ENCODE measurements at places on chromosomes 4 and X. TPM values are rescaled to one million over a fixed set of nuclear protein-coding genes. Genes with fewer than 3 reads are reported as not detected.

Gene IGBP1
- polyA plus RNA-seq = 56.5 TPM

GRCh38 chr4:27272217-27272616 is 411.6 kb downstream of the STIM2 start:
- no peak overlapping the region for H3K4me3 ChIP-seq
- no peaks in the 10 kb centered on the region for H3K4me1 ChIP-seq
- DNase-seq = no peak
- H3K27me3 ChIP-seq = no peaks in the 10 kb centered on the region
- no peak overlapping the region for H3K27ac ChIP-seq

DNA sequence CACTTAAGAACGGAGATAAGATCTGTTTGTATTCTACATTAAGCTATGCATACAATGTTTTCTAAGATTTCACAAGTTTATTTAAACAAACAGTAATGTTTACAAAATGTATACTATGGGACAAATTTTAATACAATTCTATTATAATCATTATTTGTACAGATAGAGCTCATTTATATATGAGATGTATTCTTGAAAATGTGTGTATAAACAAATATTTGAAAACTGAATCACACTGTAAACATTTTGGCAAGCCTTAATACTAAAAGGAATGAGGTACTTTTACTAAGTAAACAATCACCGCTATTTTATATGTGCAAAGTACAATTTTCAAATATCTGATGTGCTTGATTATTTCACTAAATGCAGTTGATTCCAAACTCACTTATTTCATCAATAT is 119.2 kb upstream of the MAB21L2 start:
- H3K27me3 ChIP-seq = no peaks in the 10 kb centered on the region
- H3K36me3 ChIP-seq = peaks cover 6% of the 10 kb centered on the region
- H3K4me1 ChIP-seq = no peaks in the 10 kb centered on the region
- no peak for DNase-seq
- H3K27ac ChIP-seq = no peak overlapping the region

GRCh38 chr4:99504804-99505502 is 5.9 kb upstream of the C4orf17 start:
- no peaks in the 10 kb centered on the region for H3K4me1 ChIP-seq
- DNase-seq = no peak
- no peaks in the 10 kb centered on the region for H3K36me3 ChIP-seq
- no peak overlapping the region for H3K27ac ChIP-seq
- no peak overlapping the region for H3K4me3 ChIP-seq

Gene HNRNPD
- 100 TPM for polyA plus RNA-seq

DNA sequence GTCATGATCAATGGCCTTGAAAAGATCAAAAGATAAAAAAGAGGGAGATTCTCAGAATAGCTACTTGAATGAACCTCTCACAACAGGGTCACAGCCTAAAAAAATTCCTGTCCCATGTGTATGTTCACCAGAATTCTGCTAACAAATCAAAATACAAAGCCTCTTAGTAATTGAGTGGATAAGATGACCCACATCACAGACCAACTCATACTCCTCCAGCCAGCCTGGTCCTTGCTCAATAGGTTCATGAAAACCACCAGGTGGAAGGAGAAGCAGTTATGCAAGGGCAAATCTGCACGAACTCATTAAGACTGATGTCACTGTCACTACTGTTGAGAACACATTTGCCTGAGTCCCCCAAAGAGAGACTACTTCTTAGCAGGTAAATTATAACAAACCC is 21.5 kb downstream of the WDFY3 start:
- H3K27ac ChIP-seq = no peak overlapping the region
- DNase-seq = no peak
- H3K4me1 ChIP-seq = peaks cover 33% of the 10 kb centered on the region
- no peaks in the 10 kb centered on the region for H3K27me3 ChIP-seq
- H3K36me3 ChIP-seq = no peaks in the 10 kb centered on the region

- DNase-seq = no peak
- H3K4me3 ChIP-seq = peak overlapping the region; percentile 77
- no peaks in the 10 kb centered on the region for H3K4me1 ChIP-seq
- no peaks in the 10 kb centered on the region for H3K27me3 ChIP-seq
- no peak overlapping the region for H3K27ac ChIP-seq
Observed at GRCh38 chrX:115564243-115564642, 3.3 kb downstream of the PLS3 start.

GRCh38 chrX:39599339-39599738 is 498.4 kb downstream of the BCOR start:
- H3K4me3 ChIP-seq = no peak overlapping the region
- no peak for DNase-seq
- H3K4me1 ChIP-seq = no peaks in the 10 kb centered on the region
- H3K36me3 ChIP-seq = no peaks in the 10 kb centered on the region

DNA sequence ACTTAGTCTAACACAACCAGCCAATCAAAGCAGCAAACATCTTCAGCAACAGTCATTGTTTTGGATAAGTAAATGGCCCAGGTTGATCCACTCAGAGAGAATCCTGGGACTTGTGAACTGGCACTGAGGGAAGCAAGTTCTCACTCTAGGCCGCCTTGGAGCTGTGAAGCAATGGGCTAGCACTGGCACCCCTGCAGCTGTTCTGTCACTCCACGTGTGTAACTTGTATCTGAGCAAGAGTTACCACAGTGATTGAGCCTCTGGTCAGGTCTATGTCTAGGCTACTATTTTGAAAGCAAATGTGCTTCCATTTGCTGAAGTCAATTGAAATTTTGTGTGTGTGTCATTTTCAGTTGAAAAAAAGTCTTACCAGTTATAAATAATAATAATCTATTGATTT is 57.2 kb upstream of the HS3ST1 start:
- no peaks in the 10 kb centered on the region for H3K27me3 ChIP-seq
- no peak for DNase-seq
- no peaks in the 10 kb centered on the region for H3K4me1 ChIP-seq
- no peak overlapping the region for H3K4me3 ChIP-seq
- no peaks in the 10 kb centered on the region for H3K36me3 ChIP-seq
- no peak overlapping the region for H3K27ac ChIP-seq

- no peaks in the 10 kb centered on the region for H3K36me3 ChIP-seq
- peak overlapping the region; percentile 49 for H3K27ac ChIP-seq
- H3K4me3 ChIP-seq = no peak overlapping the region
- peaks cover 4% of the 10 kb centered on the region for H3K4me1 ChIP-seq
- H3K27me3 ChIP-seq = no peaks in the 10 kb centered on the region
Observed at GRCh38 chr4:186936496-186937375, 213.1 kb upstream of the FAT1 start.

Gene ANAPC4
- 11.3 TPM for polyA plus RNA-seq

Gene WNK3
- polyA plus RNA-seq = 0.78 TPM

DNA sequence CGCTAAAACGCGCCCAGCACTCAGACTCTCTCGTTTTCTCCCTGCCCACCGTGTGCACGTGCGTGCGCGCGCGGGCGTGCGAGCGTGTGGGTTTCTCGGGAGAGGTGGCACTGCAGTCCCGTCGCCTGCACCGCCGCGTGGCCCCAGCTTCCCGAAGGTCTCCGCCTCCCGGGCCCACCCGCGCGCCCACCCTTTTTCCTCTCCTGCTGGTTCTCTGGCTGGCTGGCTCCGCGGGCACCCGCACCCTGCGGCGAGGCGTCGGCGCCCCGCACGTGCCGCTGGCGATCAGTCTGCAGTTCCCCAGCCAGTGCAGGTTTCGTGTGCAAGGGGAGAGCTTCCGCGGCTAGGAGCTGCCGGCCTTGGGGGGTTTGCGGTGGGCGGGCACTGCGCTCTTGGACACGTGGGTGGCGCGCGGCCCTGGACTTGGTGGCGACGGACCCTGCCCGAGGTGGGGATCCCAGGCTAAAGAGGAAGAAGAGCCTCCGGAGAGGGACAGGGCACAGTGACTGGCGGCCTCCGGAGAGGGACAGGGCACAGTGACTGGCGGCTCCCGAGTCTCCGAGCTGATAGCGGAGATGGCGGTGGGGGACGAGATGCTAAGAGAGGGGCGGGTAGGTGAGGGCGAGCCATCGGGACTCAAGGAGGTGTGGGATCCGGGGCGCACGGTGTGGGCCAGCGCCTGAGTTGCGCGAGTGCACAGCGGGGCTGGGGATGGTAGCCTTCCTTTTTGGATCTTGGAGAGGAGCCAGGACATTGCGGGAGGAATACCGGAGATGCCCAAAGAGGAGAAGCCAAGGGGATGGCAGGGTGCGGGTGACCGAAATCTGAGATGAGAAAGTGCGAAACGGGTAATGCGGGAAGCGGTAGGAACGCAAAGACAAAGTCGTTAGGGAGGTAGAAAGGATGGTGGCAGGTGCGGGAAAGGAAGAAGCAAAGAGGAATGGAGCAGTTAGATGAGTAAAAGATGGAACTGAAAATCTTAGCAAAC is at the start of gene FAM184B:
Gene FAM184B, minus strand, starts transcription at position 322 of the 988 bp plus-strand sequence. CDS start 322 bp downstream, outside the sequence.
- DNase-seq = no peak
- no peaks in the 10 kb centered on the region for H3K36me3 ChIP-seq
- H3K4me3 ChIP-seq = peak within 1 kb of the TSS; percentile 28
- peaks cover 5% of the 10 kb centered on the region for H3K4me1 ChIP-seq
- no peaks in the 10 kb centered on the region for H3K27me3 ChIP-seq

- no peaks in the 10 kb centered on the region for H3K36me3 ChIP-seq
- H3K4me3 ChIP-seq = no peak overlapping the region
- H3K27ac ChIP-seq = no peak overlapping the region
- DNase-seq = no peak
Observed at GRCh38 chrX:17535229-17535628, 160.2 kb downstream of the NHS start.

DNA sequence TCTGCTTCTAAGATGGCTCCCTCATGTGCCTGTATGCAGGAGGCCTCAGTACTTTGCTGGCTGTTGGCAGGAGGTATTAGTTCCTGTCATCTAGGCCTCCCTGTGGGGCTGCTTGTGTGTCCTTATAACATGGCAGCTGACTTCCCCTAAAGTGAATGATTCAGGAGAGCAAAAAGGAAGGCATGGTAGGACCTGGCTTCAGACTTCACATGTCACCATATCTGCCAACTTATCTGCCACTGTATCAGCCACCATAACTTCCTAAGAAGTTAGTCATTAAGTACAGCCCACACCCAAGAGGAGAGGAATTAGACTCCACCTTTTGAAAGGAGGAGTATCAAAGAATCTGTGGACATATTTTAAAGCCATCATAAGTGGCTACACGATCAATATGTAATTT is 122.5 kb downstream of the UCHL1 start:
- H3K27me3 ChIP-seq = no peaks in the 10 kb centered on the region
- H3K4me3 ChIP-seq = no peak overlapping the region
- H3K27ac ChIP-seq = no peak overlapping the region
- H3K4me1 ChIP-seq = peaks cover 65% of the 10 kb centered on the region
- DNase-seq = no peak

DNA sequence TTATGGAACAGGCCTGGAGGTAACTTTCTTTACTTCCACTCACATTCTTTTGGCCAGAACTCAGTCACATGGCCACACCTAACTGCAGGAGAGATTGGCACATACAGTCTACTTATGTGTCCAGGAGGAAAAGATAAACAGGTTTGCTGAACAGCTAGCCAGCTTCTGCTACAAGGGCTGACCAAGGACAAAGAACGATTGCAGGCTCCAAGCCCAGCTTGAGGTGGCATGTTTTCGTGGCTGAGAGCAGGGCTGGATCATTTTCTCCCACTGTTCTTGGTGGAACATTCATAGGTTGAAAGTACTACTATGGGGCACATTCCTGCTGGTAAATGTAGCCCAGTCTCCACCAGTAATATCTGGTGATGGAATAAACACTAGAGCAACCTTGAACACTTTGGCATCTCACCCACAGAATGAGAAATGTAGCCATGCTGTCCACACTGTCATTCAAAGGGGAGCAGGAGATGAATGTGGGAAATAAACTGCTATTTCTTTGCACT is 28.2 kb downstream of the NHS start:
- no peaks in the 10 kb centered on the region for H3K4me1 ChIP-seq
- DNase-seq = no peak
- H3K27me3 ChIP-seq = no peaks in the 10 kb centered on the region

DNA sequence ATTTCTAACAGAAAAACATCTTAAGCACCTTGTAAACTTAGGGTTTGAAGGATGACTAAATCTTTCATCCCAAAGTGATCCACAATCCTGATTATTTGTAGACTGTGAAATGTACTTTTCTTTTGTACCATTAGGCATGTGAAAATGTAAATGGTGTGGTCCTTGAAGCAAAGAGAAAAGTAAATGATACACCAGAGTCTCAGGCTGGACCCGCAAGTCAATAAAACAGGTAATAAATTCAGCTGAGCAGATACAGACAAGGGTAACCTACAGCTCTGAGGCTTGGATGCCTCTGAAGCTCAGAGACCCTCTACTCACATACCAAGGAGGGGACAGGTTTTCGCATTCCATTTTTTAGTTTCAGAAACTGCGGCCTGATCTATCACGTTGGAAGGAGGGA is 2.8 kb upstream of the LAP3 start:
- no peaks in the 10 kb centered on the region for H3K27me3 ChIP-seq
- no peaks in the 10 kb centered on the region for H3K4me1 ChIP-seq
- DNase-seq = no peak
- no peak overlapping the region for H3K4me3 ChIP-seq

Gene TMEM35A
- 0.15 TPM for polyA plus RNA-seq

Gene HELT
- polyA plus RNA-seq = not detected

DNA sequence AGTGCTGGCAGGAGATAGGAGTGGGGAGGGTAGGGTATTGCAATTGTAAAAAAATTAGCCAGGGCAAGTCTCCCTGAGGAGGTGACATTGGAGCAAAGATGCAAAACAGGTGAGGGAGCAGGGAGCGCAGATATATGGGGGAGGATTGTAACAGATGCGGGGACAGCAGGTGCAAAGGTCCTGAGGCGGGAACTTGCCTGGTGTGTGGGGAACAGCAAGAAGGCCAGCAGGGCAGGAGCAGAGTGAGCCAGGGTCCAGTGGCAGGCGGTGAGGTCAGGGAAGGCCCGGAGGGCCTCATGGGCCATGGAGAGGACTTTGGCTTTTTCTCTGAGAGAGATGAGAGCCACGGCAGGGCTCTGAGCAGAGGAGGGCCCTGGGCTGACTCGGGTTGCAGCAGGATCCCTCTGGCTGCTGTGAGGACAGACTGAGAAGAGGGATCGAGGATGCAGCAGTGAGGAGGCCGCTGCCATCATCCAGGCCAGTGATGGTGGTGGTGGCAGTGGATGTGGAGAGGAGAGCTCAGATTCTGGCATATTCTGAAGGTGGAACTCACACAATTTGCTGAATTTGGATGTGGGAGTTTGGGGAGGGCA is 6.2 kb downstream of the PORCN start:
- peaks cover under 1% of the 10 kb centered on the region for H3K4me1 ChIP-seq
- H3K27me3 ChIP-seq = no peaks in the 10 kb centered on the region
- no peak overlapping the region for H3K27ac ChIP-seq
- DNase-seq = no peak
- no peaks in the 10 kb centered on the region for H3K36me3 ChIP-seq

DNA sequence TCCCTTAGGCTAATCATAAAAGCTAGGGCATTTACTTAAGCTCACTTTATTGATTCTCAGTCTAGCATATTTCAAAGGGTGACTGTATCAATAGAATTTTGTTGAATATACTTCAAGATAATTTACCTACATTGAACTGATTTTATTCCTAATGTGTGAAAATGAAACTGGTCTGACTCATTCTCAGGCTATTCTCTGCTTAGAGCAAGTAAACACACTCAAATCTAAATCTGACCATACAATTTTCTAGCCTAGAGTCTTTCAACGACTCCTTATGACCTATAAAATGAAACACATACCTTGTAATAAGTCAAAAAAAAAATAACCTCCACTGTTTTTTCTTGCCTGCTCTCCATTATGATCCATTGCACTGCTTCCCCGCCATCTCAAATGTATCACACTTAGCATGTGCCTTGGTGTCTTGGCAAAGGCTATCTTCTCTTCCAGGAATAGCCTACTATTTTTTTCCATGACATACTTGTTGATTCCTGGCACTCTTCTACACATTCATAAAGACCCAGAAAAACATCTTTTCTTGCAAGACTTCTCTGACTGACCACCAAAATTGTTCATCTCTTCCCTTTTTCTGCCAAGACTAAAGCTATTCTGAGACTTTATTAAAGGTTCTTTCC is 965.1 kb upstream of the HS3ST1 start:
- H3K27ac ChIP-seq = no peak overlapping the region
- H3K36me3 ChIP-seq = no peaks in the 10 kb centered on the region
- H3K4me3 ChIP-seq = no peak overlapping the region
- DNase-seq = no peak
- H3K4me1 ChIP-seq = no peaks in the 10 kb centered on the region

Gene GAGE1
- polyA plus RNA-seq = not detected

Gene MAGEA11
- not detected for polyA plus RNA-seq
